ENCODE measurements at places on chromosomes 3 and 15. TPM values are rescaled to one million over a fixed set of nuclear protein-coding genes. Genes with fewer than 3 reads are reported as not detected.

The DAPK2 gene
- 64.6 TPM for total RNA-seq

- DNase-seq, result no peak
Observed at GRCh38 chr3:100518983-100519382, 26.6 kb downstream of the TMEM45A start.

DNA sequence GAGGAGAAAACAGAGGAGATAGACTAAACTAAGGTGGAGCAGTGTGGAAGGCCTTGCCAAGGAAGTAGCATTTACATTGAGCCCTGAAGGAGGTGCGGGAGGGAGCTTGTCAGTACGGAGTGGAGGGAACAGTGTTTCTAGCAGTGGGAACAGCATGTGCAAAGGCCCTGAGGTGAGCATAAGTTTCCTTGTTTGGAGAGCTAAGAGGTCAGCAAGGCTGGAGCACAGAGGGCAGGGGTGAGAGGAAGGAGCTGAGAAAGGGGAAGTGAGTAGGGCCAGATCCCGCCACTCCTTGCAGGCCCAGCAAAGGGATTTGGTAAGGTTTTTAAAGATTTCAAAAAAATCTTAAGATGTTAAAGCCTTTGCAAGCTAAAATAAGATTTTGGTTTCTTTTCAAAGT lies 70.1 kb downstream of the HMCES start:
- DNase-seq, result no peak

The GAP43 gene
- 1.5 TPM for total RNA-seq

Measured in Peyer's patch (tissue), 4 donors.